ENCODE measurements at places on chromosomes 2 and 18.

DNA sequence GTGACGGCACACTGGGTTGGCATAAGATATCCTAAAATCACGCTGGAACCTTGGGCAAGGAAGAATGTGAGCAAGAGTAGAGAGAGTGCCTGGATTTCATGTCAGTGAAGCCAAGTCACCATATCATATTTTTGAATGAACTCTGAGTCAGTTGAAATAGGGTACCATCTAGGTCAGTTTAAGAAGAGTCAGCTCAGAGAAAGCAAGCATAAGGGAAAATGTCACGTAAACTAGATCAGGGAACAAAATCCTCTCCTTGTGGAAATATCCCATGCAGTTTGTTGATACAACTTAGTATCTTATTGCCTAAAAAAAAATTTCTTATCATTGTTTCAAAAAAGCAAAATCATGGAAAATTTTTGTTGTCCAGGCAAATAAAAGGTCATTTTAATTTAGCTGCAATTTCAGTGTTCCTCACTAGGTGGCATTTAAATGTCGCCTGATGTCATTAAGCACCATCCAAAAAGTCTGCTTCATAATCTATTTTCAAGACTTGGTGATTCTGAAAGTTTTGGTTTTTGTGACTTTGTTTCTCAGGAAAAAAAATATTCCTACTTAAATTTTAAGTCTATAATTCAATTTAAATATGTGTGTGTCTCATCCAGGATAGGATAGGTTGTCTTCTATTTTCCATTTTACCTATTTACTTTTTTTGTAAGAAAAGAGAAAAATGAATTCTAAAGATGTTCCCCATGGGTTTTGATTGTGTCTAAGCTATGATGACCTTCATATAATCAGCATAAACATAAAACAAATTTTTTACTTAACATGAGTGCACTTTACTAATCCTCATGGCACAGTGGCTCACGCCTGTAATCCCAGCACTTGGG, 19.6 kb downstream of the RSAD2 start:
- no peak for DNase-seq

- no peak for DNase-seq
These were observed 226.5 kb upstream of the MMADHC start for GRCh38 chr2:149814049-149814448.

DNA sequence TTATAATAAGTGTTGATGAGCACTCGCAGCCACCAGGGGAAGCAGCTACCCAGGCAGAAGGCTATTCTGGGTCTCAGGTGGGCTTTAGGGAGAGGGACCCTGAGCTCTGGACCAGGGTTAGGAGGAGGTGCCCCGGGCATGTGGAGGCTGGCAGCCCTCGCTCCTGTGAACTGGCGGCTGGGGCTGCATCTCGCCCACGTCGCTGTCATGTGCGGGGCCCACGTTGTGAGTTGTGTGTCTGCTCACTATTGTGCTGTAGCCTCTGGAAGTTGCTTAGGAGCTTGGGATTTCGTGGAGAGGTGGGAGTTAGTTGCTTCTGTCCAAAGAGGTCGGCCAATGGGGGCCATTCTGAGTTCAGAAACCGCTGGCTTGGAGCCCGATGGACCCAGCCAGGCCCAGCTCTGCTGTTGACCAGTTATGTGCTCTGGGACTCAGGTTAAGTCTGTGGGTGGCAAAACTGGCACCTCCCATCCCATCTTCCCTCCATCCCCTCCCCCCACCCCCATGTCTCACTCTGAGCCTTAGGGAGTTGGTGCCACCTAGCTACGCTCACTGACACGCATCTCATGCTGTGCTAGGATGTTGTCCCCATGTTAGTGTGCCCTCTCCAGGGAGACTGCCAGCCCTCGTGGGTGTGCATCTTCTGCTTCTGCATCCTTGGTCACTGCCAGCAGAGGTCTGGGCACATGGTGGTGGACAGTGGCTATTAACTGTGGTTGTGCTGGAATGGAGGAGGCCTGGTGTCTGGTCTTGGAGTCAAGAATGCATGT, 18.5 kb downstream of the RRM2 start:
- no peak for DNase-seq

DNA sequence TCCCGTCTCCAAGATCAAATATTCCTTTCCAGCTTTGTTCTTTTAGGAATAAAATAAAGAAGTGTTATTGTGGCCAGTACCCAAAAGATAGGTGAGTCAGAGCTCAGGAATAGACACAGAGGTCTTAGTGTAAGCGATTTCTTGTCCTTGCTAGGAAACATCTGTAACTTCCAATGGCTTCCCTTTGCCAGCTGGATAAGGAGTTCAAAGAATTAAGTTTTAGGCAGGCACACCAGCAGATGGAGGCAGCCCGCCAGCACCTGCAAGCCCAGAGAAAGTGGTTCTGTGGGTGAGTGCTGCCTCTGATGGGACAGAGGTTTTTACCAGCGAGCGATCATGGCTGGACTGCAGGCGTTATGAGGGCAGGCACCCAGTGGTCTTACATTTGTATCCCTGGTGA, 125.4 kb downstream of the MGAT5 start:
- DNase-seq: no peak

- peak; percentile 47 for DNase-seq
These were observed 2.8 kb downstream of the SP9 start for GRCh38 chr2:174337337-174338146.

DNA sequence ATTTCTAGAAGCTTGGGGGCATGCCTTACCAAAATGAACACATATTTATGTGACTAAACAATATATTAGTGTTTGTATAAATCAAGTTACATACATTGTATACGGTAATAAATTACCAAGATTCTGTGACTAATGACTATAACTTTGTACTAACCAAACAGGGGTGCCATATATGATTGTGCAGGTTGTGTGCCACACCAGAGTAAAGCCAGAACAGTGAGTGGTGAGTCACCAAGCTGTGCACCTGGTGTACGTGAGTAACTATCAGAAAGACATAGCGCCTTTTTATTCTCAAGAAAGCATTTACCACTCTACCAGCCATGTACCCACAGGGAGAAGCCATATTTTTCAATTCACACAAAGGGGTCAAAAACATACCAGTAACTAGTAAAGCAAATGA, 453.2 kb upstream of the PIK3C3 start:
- no peak for DNase-seq

- DNase-seq: no peak
These were observed 266.5 kb downstream of the TSN start for GRCh38 chr2:122021941-122022340.

GRCh38 chr18:3706279-3707097, 256.5 kb downstream of the TGIF1 start:
- no peak for DNase-seq

All from right hindlimb (tissue), 1 donor.